NCI-H187 treated with DMSO at 0.1 percent for 48 hours (cell line): ENCODE measurements at places on chromosomes 6 and 20.

- no peak for DNase-seq
Measured at GRCh38 chr6:111485342-111485741, 2.3 kb upstream of the REV3L start.

DNA sequence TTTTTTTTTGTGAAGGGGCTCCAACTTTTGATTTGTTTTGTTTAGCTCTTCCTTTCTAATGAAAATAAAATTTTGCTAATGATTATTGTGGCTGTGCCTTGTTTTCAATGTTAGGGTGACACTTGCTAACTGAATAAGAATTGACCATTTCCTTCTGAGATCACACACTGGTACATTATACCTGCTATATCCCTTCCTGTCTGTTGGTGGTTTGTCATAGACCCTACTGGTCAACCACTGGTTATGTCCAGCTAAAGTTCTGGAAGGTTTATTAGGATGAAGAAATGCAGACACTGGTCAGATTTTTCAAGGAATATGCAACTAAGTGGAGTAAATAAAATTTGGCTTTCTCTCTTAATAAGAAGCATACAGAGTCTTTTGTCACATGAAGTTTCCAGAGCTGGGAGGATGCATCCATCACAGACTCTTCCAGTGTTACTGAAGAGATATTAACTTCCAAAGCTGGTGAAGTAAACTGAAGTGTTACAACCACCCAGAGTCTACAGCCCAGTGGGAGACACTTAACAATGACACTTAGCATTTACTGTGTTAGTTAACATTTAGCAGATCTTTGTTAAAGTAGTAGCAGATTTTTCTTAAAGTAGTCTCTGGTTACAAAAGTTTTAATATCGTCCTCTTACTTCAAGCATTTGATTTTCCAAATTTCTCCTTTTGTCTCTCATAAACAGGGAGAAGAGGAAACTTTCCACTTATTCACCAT lies 19.7 kb upstream of the CALHM5 start:
- no peak for DNase-seq

DNA sequence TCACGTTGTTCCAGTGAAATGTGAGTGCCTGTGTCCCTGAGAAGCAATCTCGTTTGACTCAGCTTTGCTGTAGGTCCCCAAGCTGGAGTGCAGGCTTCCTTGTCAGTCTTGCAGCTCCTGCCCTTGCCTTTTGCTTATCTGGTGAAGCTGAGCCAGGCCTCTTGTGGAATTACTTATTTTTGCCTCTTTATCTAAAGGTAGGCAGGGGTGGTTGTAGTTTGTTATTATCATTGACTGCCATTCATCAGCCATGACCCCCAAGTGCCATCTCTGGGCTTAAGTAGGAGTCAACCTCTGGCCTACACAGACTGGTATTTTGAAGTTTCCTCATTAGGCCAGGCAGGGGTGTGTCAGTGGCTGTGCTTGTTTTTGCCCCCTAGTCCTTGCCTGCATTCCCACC lies 2.1 kb downstream of the TMEM14B start:
- no peak for DNase-seq

- no peak for DNase-seq
Measured at GRCh38 chr6:119173249-119174084, 95.0 kb upstream of the FAM184A start.

DNA sequence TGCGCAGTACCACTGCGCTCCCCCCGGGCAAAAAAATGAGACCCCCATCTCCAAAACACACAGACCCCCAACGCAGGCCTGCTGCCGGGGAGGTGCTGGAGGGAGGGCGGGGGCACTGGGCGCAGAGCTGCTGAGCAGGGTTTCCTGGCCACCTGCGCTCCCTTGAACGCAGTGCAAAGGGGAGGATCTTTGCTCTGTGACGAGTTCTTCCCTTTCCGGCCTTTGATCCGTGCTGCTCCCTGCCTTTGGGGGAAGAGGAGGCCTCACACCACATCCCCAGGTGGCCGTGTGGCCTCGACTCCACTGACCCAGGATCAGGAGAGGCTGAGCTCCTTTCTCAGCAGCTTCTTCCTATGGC lies 8.9 kb upstream of the COL20A1 start:
- no peak for DNase-seq

DNA sequence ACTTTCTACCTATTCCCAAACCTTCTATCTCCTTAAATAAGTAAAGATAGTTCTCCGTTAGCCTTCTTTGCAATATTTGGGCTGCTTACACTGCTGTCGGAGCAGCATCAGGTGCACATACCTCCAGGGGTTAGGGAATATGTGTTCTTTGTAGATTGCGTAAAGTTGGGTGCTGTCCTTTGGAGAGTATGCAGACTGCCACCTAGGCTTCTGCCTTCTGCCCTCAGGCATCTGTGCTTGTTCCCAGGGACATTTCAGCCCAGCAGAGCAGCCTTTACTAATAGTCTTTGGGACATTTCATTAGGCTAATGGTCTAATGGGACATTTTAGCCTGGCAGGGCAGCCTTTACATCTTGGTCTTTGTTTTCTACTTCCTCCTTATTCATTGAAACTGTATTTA lies 260.6 kb downstream of the TPBG start:
- no peak for DNase-seq

GRCh38 chr6:167804281-167805013 lies 22.3 kb upstream of the AFDN start:
- no peak for DNase-seq

DNA sequence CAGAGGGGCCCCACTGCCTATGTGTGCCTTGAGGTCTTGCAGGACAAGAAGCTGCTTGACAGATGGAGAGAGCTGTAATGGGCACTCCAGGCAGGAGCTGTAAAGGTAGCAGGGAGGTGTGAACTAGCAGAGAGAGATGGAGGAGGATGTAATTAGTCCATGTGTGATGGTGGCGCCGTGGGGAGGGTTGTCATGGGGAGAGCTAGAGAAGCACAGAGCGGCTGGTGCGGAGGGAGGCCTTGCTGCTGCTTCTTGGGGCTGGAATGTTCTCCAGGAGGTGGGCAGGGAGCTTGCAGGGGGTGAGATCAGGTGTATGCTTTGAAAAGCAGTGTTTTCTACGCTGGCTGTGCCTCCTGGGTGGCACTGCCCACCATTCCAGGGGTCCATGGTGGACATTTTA lies 32.1 kb downstream of the APCDD1L start:
- DNase-seq: no peak

- no peak for DNase-seq
Measured at GRCh38 chr6:55675941-55676340, 96.9 kb upstream of the HMGCLL1 start.

DNA sequence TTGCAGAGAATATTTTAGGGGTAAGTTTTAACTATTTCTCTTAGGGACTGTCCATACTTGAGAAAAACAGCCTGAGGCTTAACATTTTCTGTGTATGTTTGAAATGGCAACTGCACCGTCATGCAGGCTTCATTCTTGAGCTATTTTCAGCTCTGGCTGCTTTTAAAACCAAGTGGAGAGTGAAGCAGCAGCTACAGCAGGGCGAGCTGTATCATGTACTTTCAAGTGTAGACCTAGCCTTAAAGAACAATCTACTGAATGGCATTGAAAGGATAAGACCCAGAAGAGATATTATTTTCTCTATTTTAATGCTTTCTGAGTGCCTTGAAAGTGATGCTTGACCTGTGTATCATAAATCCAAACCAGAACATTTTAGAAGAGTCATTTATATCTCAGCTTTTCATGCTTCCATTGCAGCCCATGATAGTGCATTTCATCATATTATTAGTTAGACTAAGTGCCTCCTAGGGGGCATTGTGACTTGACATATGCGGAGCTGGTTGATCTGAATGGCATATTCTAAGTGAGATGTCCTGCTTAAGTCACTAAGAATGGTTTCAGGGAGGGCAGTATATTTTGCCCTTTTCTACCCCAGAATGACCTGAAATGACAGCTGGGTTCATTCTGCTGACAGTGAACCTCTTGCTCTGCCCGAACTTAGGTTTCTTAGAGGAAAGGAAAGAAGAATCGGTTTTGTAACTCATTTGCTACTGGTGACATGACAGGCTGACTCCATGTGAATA lies 85.3 kb downstream of the NKAIN2 start:
- DNase-seq: peak; percentile 88

GRCh38 chr6:167975458-167975857 lies 22.0 kb upstream of the KIF25 start:
- no peak for DNase-seq

GRCh38 chr6:152026291-152026690 lies 218.8 kb downstream of the ESR1 start:
- no peak for DNase-seq

- no peak for DNase-seq
Measured at GRCh38 chr20:58717278-58718091, 24.9 kb downstream of the NPEPL1 start.

- no peak for DNase-seq
Measured at GRCh38 chr6:143115728-143116127, 55.0 kb downstream of the AIG1 start.

GRCh38 chr20:32966881-32967781 lies 37.1 kb downstream of the SUN5 start:
- no peak for DNase-seq

DNA sequence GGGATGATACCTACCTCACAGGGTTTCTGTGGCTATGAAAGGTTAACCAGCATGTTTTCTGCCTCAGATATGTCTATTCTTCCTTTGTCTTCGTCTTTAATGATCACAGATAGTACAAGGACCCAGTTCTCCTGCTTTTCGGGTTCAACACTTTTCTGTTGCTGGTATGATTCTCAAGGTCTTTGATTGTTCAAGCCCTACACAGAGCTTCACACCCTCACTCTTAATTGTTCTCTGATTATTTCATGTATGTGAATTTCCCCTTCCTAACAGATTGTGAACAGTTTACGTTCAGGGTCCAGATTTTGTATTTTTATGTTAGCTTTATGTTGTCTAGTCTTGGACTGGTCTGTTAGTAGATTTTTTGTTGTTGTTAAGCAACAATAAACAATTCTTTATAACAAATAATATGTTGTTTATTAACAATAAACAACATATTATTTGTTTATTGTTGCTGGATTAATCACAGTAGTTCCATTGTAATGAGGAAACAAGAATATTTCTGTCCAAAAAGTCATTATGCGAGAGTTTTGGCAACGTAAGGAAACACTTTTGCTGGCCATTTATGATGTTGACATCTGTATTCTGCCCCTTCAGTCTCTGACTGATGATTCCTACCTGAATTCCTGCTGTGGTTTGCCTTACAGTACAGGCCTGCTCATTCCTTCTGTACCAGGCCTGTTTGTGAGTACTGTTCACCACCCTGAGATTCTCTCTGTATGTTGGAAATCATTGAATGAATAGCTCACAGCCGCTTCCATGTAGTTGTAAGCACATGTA lies 27.2 kb upstream of the TULP4 start:
- DNase-seq: no peak

DNA sequence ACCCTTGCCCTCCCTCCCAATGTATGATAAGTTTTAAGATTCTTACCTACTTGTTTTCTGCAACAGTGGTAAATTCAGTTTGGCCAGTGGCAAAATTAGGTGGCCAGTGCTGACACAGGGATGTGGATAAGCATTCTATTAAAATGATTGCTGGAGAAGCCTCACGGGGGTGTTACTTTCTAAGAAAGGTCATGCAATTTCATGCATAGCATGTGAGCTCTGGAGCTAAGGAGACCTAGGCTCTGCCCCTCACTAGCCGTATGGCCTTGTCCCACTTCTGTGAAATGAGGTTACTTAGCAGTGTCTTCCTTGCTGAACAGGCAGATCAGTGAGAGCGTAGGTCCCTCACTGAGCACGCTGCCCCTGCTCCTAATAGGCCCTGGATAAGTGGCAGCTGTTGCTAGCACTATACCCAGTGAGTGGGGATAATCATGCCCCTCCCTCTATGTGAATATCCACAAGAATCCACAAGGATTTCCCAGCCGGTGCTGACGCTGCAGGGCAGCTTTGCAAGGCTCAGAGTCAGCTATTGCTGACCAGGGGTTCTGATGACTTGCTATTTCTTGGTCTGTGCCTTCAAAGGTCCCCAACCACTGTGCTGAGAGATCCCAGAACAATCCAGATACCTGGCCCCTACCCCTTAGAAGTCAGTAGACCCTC lies 86.5 kb upstream of the MRPS10 start:
- DNase-seq: no peak

DNA sequence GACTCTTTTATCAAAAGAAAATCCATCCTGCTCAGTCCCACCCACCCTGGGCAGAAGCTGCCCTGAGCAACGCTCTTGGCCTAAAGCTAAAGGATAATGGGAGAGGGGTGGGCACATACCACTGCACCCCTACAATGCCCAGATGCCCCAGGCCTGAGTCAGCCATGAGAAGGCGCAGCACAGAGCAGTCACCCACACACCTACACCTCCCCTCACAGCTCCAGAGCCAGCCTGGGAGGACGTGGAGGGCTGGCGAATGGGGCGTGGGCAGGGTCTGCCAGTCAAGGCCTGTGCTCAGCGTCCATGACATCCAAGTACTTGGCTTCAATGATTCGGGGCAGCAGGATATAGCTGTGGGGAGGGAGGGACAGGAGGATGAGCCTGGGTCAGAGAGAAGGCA lies 11.5 kb downstream of the SLC4A11 start:
- DNase-seq: no peak

GRCh38 chr20:9739991-9740390 lies 98.9 kb downstream of the PAK5 start:
- no peak for DNase-seq

GRCh38 chr6:158069800-158070195 lies 88.1 kb downstream of the SYNJ2 start:
- DNase-seq: no peak

DNA sequence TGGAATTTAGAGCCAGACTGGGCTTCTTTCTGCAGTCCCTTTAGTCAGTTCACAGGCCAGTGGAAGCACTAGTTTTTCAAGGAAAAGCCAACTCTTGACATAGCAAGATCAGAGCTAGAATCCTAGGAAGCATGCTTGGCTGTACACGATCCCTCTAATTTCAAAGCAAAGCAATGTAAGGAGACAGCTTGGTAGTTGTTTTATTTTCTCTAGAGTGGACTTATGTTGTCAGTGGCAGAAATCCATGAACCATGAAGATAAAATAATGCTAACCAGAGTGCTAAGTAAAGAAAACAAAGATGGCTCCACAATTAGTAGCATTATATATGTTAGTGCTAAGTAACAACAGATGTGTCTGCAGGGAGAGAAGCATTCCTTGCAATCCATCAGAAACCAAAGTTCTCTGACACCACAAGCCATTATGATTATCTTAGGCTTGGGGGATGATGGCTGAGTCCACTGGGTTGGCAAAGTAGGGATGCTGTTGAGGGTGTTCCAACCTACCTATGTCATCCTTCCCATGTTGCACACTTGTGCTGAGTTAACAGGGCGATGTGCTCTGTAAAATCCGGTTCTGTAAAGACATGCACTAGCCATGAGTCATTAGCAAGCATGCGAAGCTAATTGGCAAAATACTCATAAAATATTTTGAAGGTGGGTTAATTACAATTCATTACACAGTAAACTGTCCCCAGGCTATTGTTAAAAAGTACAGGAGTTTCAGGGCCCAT lies 115.2 kb downstream of the BMP2 start:
- no peak for DNase-seq

GRCh38 chr6:35069262-35069661 lies 71.9 kb downstream of the TCP11 start:
- no peak for DNase-seq

- DNase-seq: no peak
Measured at GRCh38 chr6:105545947-105546731, 143.3 kb upstream of the PREP start.
